ENCODE measurements at places on chromosomes 1 and 21.
A peak's percentile ranks its signal among the peaks of the same experiment; 100 is the strongest.

DNA sequence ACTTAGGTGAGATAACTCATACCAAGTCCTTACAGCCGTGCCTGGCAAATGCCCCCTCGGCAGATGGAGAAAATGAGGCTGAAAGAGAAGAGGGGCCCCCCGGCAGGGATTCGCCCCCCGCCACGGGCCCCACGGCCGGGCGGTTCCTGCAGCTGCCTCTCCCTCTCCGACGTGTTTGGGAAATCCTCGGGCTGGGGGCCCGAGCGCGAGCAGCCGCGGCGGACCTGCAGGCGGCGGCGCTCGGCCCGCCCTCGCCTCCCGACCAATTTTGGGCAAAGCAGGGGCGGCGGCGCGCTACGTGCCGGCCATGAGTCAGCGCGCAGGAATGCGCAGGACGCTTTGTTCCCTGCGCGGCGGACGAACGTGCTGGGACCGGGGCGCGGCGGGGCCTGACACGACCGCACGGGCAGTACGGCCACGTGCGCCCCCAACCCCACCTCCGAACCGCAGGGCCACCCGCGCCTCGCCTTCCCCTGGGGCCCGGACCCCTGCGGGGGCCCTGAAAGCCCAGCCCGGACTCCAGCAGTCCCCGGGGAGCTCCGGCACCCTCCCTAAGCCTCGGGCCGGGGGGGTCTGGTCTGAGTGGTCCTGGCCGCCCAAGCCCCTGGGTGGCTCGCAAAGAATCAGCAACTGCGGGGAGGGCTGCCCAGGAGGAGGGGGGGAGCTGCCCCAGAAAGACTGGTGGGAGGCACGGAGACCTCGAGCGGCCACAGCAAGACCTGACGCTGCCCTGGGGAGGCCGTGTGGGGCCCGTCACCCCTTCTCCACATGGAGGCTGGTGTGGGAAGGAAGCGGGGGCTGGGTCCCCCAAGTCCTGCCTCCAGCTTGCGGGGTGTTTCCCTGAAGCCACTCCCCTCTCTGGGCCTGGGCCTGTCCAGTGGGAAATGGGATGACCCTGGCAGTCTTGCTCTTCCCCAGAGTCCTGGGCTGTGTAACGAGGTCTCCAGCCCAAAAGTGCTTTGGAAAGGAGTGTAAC is 11.9 kb upstream of the EDN2 start:
- peak; percentile 63 for DNase-seq

- no peak for DNase-seq
Observed at GRCh38 chr1:53869454-53870117, 20.0 kb downstream of the YIPF1 start.

DNA sequence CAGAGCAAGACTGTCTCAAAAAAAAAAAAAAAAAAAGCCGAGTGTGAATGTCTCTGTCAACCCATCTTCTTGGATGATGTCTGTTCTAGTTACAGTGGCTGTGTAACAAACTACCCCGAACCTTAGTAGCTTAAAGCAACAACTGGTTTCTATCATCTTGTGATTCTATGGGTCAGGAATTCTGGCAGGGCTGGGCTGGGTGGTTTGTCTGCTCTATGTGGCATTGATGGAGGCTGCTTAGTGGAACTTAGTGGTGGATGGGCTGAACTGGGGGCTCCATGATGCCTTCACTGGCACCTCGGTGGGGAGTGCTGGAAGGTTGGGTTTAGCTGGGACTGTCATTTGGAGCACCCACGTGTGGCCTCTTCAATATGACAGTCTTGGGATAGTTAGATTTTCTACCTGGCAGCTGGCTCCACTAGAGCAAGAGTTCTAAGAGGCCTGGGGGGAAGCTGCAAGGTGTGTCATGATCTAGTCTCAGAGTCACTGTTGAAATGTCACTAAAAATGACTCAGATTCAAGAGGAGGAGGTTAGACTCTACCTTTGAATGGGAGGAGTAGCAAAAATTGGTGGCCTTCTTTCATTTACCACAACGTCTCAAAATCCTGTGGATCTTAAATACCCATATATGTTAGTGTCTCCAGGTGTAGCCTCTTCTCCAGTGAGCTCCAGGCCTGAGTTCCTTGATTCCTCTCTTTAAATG is 18.6 kb downstream of the ACOT11 start:
- no peak for DNase-seq

DNA sequence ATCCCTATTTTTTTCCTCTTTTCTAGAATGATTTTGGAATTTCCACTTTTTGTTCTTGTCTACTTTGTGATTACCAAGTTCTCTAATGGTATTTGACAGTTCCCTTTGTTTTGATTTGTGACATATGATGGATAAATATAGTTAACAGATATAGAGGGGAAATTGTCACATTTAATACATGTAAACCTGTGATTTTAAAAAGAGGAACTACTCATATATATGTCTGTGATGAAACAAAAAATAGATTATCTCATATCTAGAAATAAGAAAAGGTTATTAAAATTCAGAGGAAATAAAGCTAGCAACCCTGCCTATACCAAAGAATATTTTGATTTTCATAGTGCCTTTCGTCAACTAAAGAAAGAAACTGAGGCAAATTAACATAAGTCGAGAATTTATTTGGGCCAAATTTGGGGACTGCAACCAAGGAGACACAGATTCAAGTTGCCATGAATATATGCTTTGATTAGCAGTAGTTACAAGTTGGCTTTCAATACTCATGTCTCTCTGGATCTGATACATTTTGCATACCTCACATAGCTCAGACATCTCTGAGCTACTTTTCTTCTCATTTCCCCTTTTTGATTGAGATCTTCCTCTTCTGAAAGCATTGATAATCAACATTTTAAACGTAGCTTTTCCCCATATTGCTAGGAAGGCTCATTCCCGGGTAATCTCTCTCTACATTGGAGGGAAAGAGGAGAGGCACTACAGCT is 15.6 kb upstream of the C21orf91 start:
- no peak for DNase-seq

DNA sequence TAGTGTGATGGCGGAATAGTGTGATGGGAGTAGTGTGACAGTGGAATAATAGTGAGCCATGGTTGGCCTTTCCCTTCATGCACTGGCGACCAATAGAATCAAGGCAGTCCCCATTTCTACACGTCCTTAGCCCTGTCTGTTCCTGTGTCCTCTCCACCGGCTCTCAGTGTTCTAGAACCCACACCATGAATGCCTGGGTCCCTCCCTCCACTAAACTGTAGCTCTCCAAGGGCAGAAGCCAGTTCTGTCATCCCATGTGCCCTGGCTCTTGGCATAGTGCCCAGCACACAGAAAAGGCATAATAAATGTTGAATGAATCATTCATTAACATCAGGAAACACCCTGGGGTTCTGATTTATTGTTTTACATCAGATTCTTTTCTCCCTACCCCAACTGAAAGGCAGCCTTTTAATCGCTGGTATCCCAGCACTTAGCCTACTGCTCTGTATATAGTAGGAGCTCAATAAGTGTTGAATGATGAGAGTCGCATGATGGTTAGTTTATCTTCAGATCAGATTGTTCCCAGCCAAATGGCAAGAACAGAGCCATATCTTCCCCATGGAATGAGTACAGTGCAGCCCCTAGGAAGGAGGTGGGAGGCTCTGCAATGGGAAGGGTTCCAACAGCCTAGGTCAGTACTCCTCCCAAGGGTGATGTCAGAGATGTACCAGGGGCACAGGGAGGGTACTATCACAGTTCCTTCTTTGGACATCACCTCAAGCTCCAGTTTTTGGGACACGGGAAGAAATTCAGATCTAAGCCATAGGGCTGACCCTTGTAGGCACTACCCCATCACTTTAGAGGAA is 325.7 kb downstream of the HHAT start:
- peak; percentile 35 for DNase-seq

DNA sequence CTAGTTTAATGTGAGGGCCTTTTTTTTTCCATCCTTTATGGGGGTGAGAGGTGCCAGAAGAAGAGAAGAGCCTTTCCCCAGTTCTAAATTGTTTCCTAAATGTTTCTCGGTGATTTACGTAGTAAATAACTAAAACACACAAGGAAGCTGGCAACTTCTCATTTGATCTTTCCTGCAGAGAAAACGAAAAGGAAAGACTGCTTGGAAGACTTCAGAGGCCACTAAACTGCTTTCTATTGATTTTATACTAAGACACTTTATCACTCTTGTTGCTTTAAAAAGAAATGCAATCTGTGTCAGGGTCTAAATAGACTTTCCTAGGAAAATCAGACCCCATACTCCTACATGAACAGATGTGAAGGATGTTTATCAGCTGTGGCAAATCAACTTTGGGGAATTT is 52.1 kb upstream of the KAZN start:
- DNase-seq = no peak

Data from activated naive CD4-positive, alpha-beta T cell treated with anti-CD3 and anti-CD28 coated beads for 36 hours (primary cell).